Lung (tissue), 17 donors: ENCODE measurements at places on chromosomes 12 and 14.

DNA sequence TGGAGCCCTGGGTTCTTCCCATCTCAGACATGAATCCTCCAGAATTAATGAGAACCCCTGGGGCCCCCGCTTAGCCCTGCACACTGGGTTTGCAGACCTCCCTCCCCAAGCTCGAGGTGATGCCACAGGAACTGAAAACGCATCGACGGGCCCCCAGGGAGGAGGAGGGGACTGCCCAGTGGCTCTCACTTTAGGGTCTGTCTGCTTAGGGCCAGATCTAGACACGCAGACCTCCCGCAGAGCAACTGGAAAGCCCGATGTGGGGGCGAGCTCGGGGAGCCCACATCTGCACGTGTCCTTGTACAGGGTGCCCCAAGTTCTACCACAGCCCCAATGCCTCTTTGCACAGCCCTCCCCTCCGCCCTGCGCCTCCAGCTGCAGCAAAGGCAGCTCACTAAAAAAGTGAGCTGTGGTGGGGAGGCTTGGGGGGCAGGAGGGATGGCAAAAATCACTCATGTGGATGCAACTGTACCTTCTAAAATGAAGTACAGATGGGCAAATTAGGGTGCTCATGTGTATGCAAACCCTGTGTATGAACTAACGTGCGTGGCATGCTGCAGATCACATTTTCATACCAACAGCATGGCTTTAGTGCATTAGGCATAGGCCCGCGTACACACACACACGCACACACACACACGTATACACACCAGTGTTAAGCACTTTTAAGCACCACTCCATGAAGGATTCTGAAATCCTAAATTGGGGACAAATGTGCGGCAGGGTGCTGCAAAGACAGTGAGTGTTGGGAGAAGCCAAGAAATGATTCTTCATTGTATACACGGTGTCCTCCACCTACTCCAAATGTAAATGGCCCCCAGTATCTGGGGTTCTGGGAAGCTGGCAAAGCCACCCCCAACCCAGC lies 99.9 kb upstream of the MAP1LC3B2 start:
- no peak overlapping the region for H3K27ac ChIP-seq
- H3K36me3 ChIP-seq: no peaks in the 10 kb centered on the region
- no peaks in the 10 kb centered on the region for H3K27me3 ChIP-seq
- H3K4me1 ChIP-seq: peaks cover 21% of the 10 kb centered on the region
- H3K4me3 ChIP-seq: no peak overlapping the region

DNA sequence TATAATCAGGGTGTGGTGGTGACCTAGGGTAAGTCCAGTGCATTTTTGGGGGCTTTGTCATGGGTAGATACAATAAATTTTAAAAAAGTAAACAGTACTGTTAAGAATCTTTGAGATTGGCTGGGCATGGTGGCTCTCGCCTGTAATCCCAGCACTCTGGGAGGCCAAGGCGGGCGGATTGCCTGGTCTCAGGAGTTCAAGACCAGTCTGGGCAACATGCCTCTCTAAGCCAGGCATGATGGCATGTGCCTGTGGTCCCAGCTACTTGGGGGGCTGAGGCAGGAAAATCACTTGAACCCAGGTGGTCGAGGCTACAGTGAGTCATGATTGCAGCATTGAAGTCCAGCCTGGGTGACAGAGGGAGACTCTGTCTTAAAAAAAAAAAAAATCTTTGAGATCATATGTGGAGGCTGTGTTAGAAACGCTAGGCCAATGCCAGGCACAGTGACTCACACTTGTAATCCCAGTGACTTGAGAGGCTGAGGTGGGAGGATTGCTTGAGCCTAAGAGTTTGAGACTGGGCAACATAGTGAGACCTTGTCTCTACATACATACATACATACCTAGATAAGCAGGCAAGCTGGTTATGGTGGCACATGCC lies 67.7 kb downstream of the PRKCH start:
- peak overlapping the region; percentile 49 for H3K27ac ChIP-seq
- DNase-seq: no peak
- no peaks in the 10 kb centered on the region for H3K36me3 ChIP-seq
- H3K4me3 ChIP-seq: no peak overlapping the region
- no peaks in the 10 kb centered on the region for H3K27me3 ChIP-seq
- H3K4me1 ChIP-seq: no peaks in the 10 kb centered on the region

DNA sequence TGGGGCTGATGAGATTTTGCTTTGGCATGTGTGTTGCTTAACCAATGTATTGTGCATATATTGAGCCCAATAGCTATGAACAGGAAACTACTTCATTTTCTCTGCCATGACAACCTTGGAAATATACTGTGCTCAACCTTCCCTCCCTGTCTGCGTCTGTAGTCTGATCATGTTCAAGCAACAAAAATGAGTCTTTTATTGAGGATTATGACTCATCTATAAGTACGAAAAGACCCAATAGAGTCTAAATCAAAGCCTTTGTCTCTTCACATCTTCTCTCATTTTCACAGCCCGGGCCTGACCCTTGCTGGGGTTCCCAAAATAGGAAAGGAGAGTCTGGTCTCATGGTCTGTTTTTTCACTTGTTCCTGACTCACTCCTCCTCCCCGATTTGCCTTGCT lies 158.2 kb downstream of the CAND1 start:
- H3K27ac ChIP-seq: no peak overlapping the region
- no peaks in the 10 kb centered on the region for H3K27me3 ChIP-seq
- H3K4me3 ChIP-seq: no peak overlapping the region
- H3K36me3 ChIP-seq: no peaks in the 10 kb centered on the region
- no peak for DNase-seq

DNA sequence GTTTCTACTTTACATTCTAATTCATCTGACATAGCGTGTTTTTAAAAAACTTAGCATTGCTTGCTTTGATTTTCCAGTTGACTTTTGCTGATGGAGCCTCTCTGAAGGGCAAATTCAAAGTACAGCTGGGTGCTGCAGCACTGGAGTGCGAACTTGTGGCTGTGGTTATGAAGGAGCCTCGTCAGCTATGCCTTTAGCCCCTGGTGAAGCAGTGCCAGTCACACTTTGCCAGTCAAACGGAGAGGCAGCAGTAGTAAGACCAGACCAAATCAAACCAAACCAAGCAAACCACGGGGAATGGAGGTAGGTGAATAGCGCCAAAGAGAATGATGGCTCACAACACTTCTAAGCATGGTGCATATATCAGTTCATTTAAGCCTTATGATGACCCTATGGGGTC lies 15.1 kb upstream of the SLC38A2 start:
- H3K27ac ChIP-seq: no peak overlapping the region
- no peaks in the 10 kb centered on the region for H3K36me3 ChIP-seq
- peaks cover 7% of the 10 kb centered on the region for H3K4me1 ChIP-seq
- DNase-seq: no peak
- no peaks in the 10 kb centered on the region for H3K27me3 ChIP-seq

GRCh38 chr14:92497391-92497790 lies 16.2 kb upstream of the RIN3 start:
- no peaks in the 10 kb centered on the region for H3K27me3 ChIP-seq
- H3K36me3 ChIP-seq: no peaks in the 10 kb centered on the region
- no peak overlapping the region for H3K4me3 ChIP-seq

DNA sequence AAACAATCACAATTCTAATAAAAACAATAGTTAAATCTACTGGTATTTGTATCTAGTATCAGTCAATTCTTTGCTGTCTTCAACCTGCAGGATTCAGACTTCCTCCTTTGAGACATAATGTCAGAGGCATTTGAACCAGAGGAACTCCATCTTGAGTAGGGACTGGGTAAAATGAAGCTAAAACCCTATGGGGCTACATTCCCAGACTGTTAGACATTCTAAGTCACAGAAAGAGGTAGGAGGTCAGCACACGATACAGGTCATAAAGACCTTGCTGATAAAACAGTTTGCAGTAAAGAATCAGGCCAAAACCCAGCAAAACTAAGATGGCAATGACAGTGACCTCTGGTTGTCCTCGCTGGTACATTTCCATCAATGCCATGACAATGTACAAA lies 48.2 kb upstream of the MAP3K9 start:
- DNase-seq: no peak
- H3K36me3 ChIP-seq: no peaks in the 10 kb centered on the region
- H3K4me3 ChIP-seq: no peak overlapping the region

DNA sequence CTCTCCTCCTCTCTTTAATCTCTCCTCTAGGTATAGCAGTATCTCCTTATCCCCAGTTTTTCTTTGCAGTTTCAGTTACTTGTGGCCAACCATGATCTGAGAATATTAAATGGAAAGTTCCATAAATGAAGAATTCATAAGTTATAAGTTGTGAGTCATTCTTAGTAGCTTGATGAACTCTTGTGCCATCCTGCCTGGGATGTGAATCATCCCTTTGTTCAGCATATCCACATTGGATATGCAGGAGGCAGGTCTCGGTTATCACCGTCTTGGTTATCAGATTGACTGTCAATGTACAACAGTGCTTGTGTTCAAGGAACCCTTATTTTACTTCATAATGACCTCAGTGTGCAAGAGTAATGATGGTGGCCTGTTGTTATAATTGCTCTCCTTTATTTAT lies 134.0 kb downstream of the TMEM117 start:
- peaks cover 7% of the 10 kb centered on the region for H3K4me1 ChIP-seq
- no peaks in the 10 kb centered on the region for H3K27me3 ChIP-seq
- no peak for DNase-seq

GRCh38 chr14:65840786-65841185 lies 428.3 kb downstream of the FUT8 start:
- no peaks in the 10 kb centered on the region for H3K36me3 ChIP-seq
- no peaks in the 10 kb centered on the region for H3K27me3 ChIP-seq
- H3K27ac ChIP-seq: no peak overlapping the region
- DNase-seq: no peak
- peaks cover 4% of the 10 kb centered on the region for H3K4me1 ChIP-seq

GRCh38 chr14:44567997-44568396 lies 60.9 kb upstream of the FSCB start:
- no peak for DNase-seq
- no peaks in the 10 kb centered on the region for H3K4me1 ChIP-seq
- no peak overlapping the region for H3K27ac ChIP-seq
- no peak overlapping the region for H3K4me3 ChIP-seq

- no peak overlapping the region for H3K4me3 ChIP-seq
- no peak overlapping the region for H3K27ac ChIP-seq
- no peaks in the 10 kb centered on the region for H3K36me3 ChIP-seq
- DNase-seq: no peak
- H3K4me1 ChIP-seq: peaks cover 24% of the 10 kb centered on the region
Observed at GRCh38 chr12:120363274-120363855, 5.6 kb downstream of the MSI1 start.
